ENCODE measurements at places on chromosomes 16 and 17. TPM values are rescaled to one million over a fixed set of nuclear protein-coding genes. Genes with fewer than 3 reads are reported as not detected.

The CEP295NL gene
- 5.5 TPM for total RNA-seq

The MMP28 gene
- total RNA-seq: 40.9 TPM

The OSGIN1 gene
- 9.8 TPM for total RNA-seq

The CCDC154 gene
- 3.1 TPM for total RNA-seq

The CTRB1 gene
- not detected for total RNA-seq

The SSTR5 gene
- total RNA-seq: not detected

The PARN gene
- total RNA-seq: 35.7 TPM

The P2RX1 gene
- total RNA-seq: 8.7 TPM

The HOXB2 gene
- total RNA-seq: 5.6 TPM

The NPIPA2 gene
- total RNA-seq: 8.5 TPM

The TNFRSF17 gene
- 1.4 TPM for total RNA-seq

The TBC1D3C gene
- 0.38 TPM for total RNA-seq

The MYH11 gene
- 102 TPM for total RNA-seq

The KRT27 gene
- total RNA-seq: not detected

The ZNF768 gene
- total RNA-seq: 24.9 TPM

The ZP2 gene
- not detected for total RNA-seq

The SDR42E2 gene
- total RNA-seq: 0.24 TPM

The CDT1 gene
- 3.5 TPM for total RNA-seq

The CLDN6 gene
- total RNA-seq: not detected

The KIF22 gene
- 21.8 TPM for total RNA-seq

The CRYBA1 gene
- total RNA-seq: not detected

The KRT24 gene
- not detected for total RNA-seq

The RNF112 gene
- total RNA-seq: 1.8 TPM

The CA7 gene
- not detected for total RNA-seq

The SLC26A11 gene
- total RNA-seq: 42.4 TPM
